ENCODE measurements at places on chromosomes 3 and 15. TPM values are rescaled to one million over a fixed set of nuclear protein-coding genes. Genes with fewer than 3 reads are reported as not detected.

Gene PIERCE2
- total RNA-seq: 0.29 TPM

Gene DGKG
- total RNA-seq: 4.4 TPM

Gene RPP14
- 9.1 TPM for total RNA-seq

Gene EXD1
- total RNA-seq: 0.53 TPM
